ENCODE measurements at places on chromosomes 7 and 10.

GRCh38 chr7:11130012-11130411 lies 156.3 kb downstream of the PHF14 start:
- DNase-seq: no peak

DNA sequence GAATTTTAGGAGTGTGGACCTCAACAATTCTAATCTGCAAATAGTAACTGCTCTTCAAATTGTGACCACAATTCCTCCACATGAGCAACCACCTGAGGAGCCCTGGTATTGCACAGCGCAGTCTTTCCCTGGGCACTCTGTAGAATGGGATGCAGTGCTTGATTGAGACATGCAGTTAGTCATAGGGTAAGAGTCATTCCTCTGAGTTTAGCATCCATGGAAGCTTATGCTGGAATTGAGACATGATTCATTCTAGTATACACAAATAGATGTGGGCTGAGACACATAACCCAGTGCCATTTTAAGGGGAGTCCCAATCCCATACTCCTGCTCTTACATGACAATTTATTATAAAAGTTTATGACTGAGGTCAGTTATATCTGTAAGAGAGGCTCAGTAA lies 582.3 kb upstream of the CNTNAP2 start:
- no peak for DNase-seq

GRCh38 chr7:1672851-1673486 lies 2.9 kb downstream of the ELFN1 start:
- DNase-seq: peak; percentile 35

- no peak for DNase-seq
Measured at GRCh38 chr10:43901744-43902504, 253.2 kb upstream of the ZNF32 start.

DNA sequence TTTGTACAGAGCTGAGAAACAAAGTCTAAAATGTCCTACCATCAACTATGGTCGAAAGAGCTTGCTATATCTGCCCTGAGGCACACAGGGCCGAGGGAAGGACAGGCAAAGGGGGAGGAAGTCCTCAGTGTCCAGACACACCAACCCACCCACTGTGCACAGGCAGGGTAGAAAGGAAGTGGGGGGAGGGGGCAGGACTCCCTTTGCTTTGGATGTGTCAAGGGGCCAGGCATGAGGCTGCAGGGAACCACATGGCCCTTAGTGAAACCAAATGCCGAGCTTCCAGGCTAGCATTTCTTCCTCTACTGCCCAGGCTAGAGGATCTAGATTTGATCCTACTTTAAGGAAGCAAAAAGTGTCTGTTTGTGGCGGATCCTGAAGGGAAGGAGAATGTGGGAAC lies 28.6 kb downstream of the KCNH2 start:
- no peak for DNase-seq

- no peak for DNase-seq
Measured at GRCh38 chr10:1274701-1275544, 218.7 kb downstream of the WDR37 start.

DNA sequence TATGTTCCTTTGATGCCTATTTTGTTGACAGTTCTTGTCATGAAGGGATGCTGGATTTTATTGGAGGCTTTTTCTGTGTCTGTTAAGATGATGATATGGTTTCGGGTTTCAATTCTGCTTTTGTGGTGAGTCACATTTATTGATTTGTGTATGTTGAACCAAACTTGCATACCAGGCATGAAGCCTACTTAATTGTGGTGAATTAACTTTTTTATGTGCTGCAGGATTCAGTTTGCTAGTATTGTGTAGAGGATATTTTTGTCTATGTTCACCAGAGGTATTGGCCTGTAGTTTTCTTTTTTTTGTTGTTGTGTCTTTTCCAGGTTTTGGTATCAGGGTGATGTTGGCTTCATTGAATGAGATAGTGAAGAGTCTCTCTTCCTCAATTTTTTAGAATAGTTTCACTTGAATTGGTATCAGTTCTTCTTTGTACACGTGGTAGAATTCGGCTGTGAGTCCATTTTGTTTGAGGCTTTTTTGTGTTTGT lies 345.9 kb downstream of the KIF20B start:
- no peak for DNase-seq

DNA sequence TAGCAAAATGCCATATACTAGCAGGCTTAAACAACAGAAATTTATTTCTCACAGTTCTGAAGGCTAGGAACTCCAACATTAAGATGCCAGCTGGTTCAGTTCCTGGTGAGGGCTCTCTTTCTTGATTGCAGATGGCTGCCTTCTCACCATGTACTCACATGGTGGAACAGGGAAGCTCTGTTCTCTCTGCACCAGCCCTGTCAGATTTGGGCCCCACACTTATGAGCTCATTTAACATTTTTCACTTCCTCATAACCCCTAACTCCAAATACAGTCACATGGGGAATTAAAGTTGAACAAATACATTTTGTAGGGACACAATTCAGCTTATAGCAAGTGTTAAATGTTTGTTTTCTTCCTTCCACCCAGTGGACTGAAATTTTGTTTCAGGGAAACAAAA lies 218.6 kb upstream of the TAC1 start:
- DNase-seq: no peak

GRCh38 chr10:103558911-103559310 lies 65.4 kb downstream of the NEURL1 start:
- no peak for DNase-seq

GRCh38 chr10:102647443-102648268 lies 3.4 kb downstream of the TRIM8 start:
- DNase-seq: no peak

DNA sequence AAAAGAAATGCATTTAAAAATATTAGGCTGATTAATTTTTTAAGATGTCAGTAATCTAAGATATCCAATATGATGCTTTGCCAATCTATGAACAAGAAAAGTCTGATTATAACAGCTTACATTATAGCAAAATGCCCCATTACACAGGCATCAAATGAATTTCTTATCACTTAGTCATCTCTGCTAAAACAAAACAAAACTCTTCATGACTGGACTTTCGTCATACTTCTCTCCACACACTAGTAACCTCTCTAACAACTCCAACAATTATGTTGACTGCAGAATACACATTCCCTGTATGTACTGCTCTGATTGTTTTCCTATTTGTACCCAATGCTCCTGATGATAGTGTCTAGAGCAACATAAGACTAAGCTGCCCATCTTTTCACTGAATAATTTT lies 3.8 kb upstream of the MKI67 start:
- no peak for DNase-seq

DNA sequence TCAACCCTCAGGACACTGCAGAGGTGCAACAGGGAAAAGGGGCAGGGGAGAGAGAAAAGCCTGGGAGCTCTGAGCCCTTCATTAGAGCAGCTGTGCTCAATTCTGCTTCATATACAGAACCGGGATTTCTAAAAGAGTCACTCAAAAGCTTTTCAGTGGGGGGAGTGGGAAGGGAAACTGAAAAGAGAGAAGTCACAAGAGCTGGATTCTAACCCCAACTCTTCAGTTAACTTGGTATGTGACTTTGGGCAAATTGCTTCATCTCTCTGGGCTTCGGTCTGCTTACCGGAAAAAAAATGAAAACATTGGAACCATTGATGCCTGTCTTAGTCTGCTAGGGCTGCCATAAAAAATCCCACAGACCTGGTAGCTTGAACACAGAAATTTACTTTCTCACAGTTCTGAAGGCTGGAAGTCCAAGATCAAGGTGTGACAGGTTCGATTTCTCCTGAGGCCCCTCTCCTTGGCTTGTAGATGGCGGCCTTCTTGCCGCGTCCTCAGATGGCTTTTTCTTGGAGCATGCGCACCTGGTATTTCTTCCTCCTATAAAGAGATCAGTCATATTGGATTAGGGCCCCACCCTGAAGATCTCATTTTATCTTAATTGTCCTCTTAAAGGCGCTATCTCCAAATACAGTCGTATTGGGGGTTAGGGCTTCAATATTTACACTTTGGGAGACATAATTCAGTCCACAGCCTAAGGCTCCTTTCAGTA lies 118.3 kb upstream of the KMT2E start:
- DNase-seq: no peak

- DNase-seq: no peak
Measured at GRCh38 chr7:99767662-99768061, 16.3 kb downstream of the CYP3A4 start.

DNA sequence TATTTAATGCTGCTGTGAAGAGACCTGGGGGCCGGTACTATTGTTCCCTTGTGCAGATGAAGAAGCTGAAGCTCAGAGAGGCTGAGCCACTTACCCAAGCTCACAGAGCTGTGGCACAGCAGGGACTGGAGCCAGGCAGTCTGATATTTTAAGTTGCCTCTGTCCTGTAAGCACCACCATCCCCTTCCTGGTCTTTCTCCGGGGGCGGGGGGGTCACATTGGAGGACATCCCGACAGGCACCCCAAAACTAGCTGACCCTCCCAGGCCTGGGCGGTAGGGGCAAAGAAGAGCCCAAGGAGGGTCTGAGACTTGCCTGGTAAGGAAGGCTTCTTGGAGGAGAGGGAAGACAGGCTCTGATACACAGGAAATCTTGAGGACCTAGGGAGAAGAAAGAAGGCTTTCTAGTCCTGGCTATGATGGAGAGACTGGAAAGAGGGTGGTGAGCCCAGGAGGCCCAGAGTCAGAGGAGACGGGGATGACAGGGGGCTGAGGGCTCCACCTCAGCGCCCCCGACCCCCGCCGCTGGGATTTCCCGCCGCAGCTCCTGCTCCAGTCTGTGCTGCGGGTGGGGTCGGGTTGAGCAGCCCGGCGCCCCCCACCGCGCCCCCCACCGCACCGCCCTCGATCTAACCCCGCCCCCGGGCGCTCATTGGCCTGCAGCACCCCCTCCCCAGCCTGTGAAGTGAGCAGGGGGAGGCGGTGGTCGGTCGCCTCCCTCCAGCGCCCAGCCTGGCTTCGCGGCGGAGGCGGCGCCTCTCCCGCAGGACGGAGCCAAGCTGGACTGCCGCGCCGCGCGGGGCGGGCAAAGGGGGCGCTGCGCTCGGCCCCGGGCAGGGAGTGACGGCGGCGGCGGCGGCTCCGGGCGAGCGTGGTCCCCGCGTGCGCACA lies at the start of gene ADCYAP1R1:
Gene ADCYAP1R1, plus strand, starts transcription at position 711 of the 889 bp plus-strand sequence. CDS start 10,957 bp downstream, outside the sequence.
- DNase-seq: no peak

GRCh38 chr7:130896051-130896881 lies 162.3 kb upstream of the KLF14 start:
- peak; percentile 54 for DNase-seq

- no peak for DNase-seq
Measured at GRCh38 chr7:94616855-94617254, 39.1 kb downstream of the SGCE start.

- DNase-seq: no peak
Measured at GRCh38 chr10:110265573-110266193, 39.0 kb downstream of the SMNDC1 start.

GRCh38 chr7:80386686-80387085 lies 125.2 kb downstream of the GNAT3 start:
- no peak for DNase-seq

- no peak for DNase-seq
Measured at GRCh38 chr10:114996542-114996941, 58.5 kb downstream of the TRUB1 start.

DNA sequence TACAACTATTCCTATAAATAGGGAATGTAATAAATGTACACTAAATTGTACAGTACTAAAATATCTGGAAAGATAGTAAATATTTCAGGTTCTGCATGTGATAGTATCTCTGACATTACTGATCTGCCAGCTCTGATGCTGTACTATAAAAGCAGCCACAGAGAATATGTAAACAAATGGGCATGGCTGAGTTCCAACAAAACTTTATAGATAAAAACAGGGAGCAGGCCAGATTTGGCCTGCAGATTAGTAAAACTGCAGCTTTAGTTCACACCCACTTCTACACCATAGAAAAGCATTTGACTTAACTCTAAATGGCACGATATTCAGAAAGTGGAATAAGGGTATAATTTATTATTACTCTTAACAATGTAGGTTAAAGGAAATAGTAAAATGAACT lies 18.8 kb upstream of the TLL2 start:
- no peak for DNase-seq

GRCh38 chr7:87267239-87267900 lies 47.8 kb upstream of the TMEM243 start:
- no peak for DNase-seq

- peak; percentile 70 for DNase-seq
Measured at GRCh38 chr10:79149662-79150443, 81.1 kb downstream of the ZMIZ1 start.

DNA sequence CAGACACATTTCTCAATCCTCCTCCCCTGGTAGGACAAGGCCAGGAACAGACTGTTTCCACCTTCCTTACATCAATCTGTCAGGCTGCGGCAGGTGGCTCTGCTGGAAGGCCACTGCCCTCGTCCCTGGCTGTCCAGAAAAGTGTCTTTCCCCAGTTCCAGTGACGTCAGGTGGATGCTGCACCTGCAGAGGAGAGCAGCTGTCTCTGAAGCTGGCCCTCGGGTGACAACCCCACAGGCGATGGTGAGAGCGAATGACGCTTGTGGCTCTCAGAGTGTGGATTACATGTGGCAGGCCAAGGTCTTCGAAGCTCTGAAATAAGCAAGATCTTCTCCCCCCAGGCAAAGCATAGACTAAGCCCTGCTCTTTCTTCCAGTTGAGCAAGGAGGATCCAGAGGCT lies 146.9 kb upstream of the RET start:
- DNase-seq: no peak

DNA sequence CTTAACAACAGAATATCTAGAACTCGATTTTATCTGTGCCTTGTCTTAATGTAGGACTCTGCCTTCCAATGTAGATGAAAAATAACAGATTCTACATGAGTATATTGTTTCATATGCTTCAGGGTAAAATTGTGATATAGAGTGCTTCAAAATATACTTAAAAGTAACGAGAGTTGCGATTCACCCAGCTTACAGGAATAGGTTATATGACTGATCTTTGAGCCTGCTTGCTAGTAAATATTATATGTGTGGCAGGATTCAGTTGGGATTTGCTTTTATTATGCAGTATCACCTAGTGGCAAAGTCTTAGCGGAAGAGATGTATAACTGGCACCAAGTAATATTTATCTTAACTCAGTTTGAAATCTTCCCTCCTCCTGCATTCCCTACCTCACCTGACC lies 183.3 kb downstream of the SEMA3E start:
- DNase-seq: no peak

- no peak for DNase-seq
Measured at GRCh38 chr10:51696251-51696650, 3.1 kb downstream of the CSTF2T start.

Data from activated CD8-positive, alpha-beta memory T cell treated with anti-CD3 and anti-CD28 coated beads, Interleukin-2, amount 50 U/mL, for 48 hours (primary cell).